ENCODE measurements at places on chromosomes 4 and X.

GRCh38 chr4:173514641-173515217 lies 15.3 kb downstream of the HAND2 start:
- DNase-seq: no peak

- no peak for DNase-seq
These were observed 135.9 kb upstream of the ARHGEF9 start for GRCh38 chrX:63920875-63921274.

- no peak for DNase-seq
These were observed 85.0 kb upstream of the FAT1 start for GRCh38 chr4:186808630-186809018.

- DNase-seq: no peak
These were observed 340.8 kb upstream of the NDST4 start for GRCh38 chr4:115454228-115454627.

GRCh38 chr4:123256901-123257300 lies 139.7 kb upstream of the SPRY1 start:
- no peak for DNase-seq

GRCh38 chr4:38663090-38663800 lies 754 bp upstream of the KLF3 start:
- DNase-seq: no peak

DNA sequence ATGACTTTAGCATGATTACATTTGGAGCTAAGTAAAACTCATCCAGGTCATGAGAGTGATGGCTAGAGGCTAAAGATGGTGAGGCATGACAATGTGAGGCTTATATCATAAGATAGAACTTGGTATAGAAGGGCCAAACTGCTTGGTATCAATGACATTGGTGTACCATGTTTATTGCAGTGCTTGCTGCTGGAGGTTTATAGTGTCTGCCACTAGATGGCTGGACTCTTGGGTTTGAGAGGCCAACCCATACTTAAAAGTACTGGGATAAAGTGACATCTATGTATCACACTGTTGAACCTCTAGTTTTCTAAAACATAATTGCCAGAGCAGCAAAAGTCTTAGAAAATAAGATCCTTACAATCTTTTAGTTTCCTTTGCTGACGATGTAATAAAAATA lies 83.0 kb upstream of the TACR3 start:
- no peak for DNase-seq

DNA sequence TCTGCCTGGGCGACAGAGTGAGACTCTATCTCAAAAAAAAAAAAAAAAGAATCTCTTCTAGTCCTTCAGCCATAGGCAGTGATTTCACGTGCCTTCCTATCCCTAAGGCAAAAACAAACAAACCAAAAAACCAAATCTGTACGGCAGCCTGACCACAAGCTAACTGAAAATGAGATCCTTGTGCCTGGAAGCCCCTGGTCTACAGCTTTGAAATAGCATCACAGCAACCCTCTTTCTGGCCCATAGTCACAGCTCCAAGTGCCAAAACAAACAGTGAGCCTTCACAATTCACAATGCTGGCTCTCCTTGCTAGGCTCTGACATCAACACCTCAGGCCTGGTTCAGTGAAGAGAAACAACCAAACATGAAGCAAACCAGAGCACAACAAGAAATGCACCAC lies 46.1 kb downstream of the TMEM150C start:
- no peak for DNase-seq

DNA sequence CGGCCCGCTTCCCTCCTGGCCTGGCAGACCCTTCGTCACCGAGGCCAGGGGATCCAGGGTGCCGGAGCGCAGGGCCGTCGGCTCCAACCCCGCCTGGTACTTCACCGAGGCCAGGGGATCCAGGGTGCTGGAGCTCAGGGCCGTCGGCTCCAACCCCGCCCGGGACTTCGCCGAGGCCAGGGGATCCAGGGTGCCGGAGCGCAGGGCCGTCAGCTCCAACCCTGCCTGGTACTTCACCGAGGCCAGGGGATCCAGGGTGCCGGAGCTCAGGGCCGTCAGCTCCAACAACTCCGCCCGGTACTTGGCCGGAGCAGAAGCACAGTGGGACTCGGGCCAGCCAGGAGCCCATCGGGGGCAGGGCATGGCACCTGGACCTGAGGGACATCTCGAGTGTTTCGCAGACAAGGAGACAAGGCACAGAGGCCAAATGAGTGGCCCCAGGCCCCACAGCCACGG lies 85.1 kb downstream of the FAM53A start:
- no peak for DNase-seq

DNA sequence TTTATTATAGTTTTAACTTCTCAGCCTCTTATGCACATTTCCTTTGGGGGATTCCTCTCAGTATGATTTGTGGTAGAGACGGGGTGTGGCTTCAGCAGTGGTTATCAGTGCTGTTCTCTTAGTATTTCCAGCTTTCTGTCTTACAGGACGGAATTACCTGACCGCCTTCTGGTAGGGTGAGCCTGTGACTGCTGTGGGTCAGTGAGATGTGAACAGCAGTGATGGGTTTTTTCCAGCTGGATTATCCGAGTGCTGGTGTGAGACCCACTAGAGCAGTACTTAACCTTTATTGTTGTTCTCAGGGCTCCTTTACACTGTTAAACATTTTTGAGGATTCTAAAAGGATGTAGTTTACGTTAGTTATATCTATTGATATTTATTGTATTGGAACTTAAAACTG lies 135.2 kb downstream of the SLIT2 start:
- no peak for DNase-seq

DNA sequence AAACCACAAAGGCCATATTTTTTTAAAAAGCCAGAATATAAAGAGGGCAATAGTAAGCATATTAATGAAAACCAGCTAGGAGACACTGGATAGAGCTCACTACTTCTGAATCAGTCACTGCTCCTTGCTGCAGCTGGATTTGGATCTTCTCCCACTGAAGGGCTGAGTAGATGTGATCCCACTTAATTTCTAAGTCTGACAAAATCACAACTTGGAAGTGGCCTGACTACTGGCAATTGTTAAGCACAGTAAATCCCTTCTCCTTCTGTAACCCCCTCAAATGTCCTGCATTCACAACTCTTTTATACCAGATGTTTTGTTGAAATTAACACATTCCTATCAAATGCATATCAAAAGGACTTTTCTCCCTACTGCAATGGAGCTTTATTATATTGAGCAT lies 72.9 kb downstream of the AMMECR1 start:
- DNase-seq: no peak

DNA sequence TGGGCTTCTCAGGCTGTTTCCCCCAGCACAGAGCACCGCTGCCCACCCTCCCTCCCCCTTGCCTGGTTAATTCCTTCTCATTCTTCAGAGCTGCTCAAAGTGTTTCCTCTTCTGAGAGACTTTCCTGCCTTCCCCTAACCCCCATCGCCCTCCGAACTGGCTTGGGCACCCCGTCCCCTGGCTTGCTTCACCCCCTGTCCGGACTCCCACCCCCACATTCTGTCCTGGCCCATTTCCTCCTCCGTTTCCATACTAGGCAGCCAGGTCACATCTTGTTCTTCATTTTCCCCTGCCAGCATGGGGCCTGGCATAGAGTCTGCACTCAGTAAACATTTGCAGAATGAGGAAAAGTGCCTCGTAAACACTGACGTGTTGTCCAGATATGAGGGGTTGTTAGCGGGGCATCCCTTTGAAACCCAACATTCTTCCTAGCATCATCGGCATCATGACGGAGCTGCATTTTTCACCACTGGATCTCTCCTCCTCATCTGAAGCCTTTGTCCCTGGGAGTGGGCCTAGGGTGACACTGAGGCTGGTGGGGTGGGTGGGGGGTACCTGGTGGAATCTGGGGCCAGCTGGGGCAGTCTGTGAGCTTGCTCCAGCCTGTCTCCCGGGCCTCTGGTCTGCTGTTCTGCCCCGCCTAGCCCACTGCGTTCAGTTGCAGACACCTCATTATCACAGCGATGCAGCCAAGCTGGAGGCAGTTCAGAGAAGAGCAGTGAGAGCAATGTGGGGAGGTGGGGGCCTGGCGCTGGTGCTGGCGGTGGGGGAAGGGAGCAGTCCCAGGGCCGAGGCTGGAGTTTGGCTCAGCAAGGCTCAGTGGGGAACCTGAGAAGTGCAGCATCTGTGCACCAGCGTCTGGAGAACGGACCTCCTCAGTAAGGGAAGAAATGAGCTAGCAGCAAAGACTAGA lies 149.4 kb upstream of the PJA1 start:
- no peak for DNase-seq

DNA sequence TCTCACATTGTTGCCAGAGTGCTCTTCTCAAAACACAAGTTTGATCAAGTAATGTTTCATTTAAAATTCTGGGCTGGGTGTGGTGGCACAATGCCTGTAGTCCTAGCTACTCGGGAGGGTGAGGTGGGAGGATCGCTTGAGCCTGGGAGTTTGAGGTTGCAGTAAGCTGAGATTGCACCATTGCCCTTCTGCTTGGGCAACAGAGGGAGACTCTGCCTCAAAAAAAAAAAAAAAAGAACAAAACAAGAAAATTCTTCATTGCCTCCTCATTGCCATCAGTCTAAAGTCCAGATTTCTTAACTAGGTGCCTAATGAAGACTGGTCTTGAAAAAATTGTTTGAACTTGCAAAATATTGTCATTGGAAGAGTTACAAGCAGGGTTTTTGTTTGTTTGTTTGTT lies 120.1 kb downstream of the MFAP3L start:
- DNase-seq: no peak

GRCh38 chr4:103137446-103137827 lies 37.8 kb upstream of the BDH2 start:
- DNase-seq: no peak

GRCh38 chrX:39204353-39204752 lies 403.1 kb downstream of the MID1IP1 start:
- no peak for DNase-seq

DNA sequence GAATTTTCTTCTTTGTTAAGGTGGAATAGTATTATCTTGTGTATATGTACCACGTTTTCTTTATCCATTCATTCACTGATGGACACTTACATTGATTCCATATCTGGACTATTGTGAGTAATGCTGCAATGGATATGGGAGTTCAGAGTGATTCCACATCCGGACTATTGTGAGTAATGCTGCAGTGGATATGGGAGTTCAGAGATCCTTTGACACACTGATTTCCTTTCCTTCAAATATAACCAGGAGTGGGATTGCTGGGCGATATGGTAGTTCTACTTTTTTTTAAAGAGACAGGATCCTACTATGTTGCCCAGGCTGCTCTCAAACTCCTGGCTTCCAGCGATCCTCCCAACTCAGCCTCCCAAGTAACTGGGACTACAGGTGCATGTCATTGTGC lies 12.1 kb downstream of the TMEM156 start:
- DNase-seq: no peak

DNA sequence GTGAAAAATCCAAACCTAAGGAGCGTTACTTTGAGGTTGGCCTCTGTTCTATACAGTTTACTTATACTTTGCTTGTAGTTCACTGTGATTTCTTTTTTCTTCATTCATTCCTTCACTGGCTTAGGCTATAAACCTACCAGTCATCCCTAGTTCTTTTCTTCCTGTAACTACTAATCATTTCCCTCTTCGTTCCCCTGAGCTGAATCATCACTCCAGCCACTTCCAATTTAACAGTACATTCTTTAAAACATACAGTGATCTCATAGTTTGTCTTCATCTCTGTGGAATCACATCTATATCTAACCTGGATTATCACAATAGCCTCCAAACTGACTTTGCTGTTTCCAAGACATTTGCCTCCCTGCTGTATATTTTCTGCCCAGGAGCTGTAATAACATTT lies 25.2 kb upstream of the NPFFR2 start:
- peak; percentile 88 for DNase-seq

DNA sequence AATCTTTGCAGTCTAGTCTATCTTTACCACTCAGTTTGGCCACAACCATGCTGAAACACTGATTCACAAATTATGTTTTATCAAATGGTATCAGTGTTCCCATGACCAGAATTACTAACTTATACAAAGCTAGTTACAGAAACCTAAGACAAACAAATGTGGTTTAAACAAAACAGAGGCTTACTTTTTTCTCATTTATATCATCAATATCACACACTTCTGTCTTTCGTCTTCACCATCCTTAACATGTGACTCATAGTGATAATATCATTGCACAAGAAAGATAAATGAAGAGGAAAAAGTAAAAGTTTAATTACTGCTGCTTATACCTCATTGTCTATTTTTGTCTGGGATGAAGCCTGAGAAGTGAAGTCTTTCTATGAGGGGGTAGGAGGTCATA lies 406.6 kb downstream of the PCDH10 start:
- no peak for DNase-seq

DNA sequence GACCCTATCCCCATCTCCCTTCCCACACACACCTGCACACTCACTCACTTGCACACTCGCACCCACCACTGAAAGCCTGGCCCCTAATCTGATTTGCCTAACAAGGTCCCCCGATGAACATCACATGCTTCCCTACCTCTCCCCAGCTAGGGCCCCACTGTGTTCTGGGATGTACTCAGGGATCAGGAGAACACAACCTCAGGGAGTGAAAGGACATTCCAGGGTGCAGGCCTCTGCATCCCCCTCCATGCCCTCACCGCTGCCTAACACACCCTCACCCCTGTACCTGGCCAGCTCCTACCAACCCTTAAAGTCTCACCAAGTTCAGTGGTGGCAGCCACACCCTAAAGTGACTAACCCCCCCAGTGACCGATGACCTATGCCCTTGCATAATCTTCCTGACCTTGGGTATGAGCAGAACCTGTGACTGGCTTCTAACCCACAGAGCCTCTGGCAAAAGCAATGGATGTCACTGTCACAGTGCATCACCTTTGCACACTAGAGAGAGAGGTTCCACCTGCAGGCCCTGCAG lies 2.4 kb upstream of the AFAP1 start:
- no peak for DNase-seq

DNA sequence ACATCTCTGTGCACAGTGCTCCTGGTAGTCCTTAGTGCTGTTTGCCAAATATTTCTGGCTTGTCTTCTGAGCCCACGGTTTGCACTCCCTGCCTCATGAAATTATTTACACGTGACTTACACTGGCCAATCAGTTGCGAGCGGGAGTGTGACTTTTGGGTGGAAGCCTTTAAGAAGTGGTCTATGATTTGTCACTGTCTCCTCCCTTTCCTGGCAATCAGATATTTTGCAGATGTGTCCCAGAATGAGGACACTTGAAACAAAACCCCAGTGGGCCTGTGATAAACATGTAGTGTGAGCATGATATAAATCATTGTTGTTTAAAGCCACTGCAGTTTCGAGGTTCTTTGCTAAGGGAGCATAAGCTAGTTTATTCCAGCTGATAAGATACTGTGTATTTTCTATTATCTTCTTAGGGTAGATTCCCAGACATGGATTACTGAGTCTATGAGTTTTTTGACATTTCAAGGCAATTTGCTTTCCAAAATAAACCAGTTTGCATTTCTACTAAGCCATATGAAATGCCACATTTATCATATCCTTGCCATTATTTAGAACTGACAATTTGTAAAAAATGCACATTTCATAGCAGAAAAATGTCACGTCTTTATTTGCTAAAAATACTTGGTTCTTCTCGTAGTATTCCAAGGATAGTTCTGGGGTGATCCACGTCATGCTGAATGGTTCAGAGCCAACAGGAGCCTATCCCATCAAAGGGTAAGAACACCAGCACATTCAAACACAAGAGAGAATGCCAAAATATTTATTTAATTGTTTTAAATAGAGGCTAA lies 12.0 kb downstream of the BST1 start:
- DNase-seq: no peak

- no peak for DNase-seq
These were observed 1351.7 kb upstream of the ADGRL3 start for GRCh38 chr4:59848457-59848856.

- no peak for DNase-seq
These were observed 261.2 kb upstream of the GPC4 start for GRCh38 chrX:133676344-133677122.

Measured in RCC 7860 (cell line).